Hair follicle dermal papilla cell (primary cell): ENCODE measurements at places on chromosomes 4 and X. TPM values are rescaled to one million over a fixed set of nuclear protein-coding genes. Genes with fewer than 3 reads are reported as not detected.

Gene SPON2
- 226 and 238 TPM in 2 replicates for total RNA-seq

Gene TNIP3
- 1.6 and 2.8 TPM in 2 replicates for total RNA-seq

Gene MAGEA1
- total RNA-seq: not detected in 2 replicates

Gene AMER1
- total RNA-seq: 4.6 and 5.5 TPM in 2 replicates

Gene MAGEC1
- total RNA-seq: not detected in 2 replicates

Gene CFAP99
- not detected in 2 replicates for total RNA-seq

Gene SRPK3
- 0.16 and 0.61 TPM in 2 replicates for total RNA-seq
